Natural killer cell treated with Interleukin-12 subunit alpha and Interleukin-12 subunit beta and Interleukin-15 and Interleukin-18, amount 100 ng/mL, for 72 hours (primary cell): ENCODE measurements at places on chromosomes 7 and 10.

DNA sequence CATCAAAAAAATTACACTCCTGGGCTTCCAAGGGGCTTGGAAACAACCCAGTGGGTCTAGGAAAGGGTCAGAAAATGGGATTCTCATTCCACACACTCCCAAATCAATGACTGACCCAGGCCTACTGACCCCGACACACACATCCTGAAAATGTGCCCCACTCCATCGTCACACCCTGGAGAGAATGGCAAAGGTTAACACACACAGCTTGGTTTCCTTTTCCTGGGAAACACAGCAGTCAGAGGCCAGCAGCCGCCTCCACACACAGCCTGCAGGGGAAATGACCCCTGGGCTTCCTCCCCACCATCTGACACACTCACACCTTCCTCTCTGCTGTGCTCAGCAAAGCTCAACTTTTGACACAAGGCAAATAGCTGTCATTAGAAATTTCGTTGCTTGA, 42.9 kb downstream of the SH3PXD2A start:
- DNase-seq = no peak

DNA sequence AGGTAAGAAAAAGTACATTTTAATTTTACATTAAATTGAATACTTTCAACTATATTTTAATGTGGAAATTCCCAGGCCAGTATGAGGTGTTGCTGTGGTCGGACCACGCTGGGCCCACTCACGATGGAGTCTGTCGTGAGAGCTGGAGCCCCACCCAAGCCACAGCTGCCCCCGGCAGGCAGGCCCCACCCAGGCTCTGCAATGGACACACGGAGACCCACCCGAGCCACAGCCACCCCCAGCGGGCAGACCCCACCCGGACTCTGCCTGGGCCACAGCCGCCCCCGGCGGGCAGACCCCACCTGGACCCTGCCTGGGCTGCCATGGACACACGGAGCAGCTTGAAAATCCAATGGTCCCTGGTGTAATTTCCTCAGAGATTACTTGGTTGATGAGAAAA, 141.3 kb downstream of the PTPRN2 start:
- no peak for DNase-seq

DNA sequence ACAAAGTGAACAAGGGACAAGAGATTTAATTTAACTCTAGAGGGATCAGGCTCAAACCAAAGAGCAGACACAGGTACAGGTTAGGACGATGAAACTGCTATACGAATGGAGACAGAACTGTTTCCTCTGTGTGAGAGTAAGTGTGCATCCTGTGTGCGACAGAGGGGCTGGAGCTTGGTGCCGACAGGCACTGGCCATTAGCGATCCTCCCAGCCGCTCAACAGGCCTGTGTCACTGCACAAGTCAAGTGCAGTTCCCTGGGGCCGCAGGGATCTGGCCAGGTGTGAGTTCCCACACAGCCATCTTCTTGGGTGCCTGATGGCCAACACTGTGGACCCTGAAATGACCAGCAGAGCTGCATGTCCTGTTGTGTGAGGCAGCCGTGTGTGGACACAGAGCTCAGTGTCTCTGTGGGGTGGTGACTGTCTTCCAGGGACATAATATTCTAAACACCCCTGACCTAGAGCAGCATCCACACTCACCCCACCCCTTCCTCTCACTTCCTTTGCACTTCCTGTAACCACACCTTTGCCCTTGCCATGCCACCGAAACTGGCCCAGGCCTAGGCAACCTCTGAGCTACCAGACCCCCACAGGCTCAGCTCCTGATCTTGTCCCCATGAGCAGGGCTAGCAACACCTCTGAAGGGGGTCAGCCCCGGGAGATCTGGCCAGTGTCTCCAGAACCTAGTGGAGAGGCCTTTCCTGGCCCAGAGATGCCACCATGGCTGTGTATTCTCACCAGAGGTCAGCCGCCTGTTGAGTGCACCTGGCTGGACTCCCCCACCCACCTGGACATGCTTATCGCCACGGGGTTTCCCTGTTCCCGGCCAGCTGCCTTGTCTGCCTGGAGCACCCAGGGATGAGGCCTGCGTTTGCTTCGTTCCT, 11.7 kb upstream of the TBRG4 start:
- no peak for DNase-seq

DNA sequence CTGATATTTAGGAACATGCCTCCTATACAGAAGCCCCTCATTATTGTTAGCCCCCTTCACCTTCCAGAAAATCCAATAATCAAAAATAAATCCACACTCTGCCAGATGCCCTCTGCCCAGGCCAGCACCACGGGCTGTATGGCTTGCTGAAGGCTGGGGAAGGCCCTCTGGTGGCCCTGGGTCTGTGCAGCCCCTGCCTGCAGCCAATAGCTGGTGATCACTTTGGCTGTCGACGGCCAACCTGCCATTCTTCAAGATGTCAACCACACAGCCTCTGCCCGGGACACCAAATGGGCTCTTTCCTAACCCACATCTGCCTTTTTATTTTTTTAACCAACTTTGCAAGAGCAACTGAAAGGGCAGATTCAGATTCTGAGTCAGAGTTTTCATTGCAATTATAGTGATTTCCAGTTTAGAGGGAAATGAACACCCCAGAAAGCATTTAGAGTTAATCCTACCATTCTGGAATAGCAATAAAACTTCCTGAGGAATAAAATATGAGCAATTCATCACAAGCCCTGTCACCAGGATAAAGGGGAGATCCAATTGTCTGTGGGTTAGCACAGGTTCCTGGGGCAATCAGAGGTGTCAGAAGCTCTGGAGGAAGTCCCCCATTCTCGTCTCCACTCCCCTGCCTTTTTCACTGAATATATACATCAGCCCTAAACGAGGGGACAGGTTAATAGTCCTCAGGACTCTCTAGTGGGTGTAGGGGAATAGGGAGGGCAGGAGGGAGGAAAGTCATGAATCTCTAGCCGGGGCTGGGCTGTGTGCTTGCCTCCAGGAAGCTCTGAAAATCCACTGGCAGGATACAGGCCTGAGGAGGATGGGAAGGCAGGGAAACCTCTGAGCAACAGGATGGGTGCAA, 211.3 kb downstream of the GRID1 start:
- DNase-seq = no peak

DNA sequence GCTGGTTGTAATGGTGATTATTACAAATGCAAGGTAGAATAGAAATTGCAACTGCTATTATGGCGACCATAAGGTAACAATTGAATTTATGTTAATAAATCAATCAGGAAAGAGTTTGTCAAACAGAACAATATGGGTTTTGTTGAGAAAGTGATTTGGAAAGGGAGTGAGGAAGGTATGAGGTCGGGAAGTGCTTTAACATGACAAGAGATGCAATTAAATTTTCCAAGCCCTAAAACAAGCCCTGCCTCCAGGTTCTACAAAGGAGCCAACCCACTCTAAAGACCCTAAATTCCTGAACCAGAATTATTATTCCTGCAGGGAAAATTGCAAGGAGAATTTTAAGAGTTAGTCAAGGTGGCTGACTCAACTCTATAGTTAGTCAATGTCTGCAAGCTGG, 363.7 kb downstream of the BMPER start:
- DNase-seq = no peak

DNA sequence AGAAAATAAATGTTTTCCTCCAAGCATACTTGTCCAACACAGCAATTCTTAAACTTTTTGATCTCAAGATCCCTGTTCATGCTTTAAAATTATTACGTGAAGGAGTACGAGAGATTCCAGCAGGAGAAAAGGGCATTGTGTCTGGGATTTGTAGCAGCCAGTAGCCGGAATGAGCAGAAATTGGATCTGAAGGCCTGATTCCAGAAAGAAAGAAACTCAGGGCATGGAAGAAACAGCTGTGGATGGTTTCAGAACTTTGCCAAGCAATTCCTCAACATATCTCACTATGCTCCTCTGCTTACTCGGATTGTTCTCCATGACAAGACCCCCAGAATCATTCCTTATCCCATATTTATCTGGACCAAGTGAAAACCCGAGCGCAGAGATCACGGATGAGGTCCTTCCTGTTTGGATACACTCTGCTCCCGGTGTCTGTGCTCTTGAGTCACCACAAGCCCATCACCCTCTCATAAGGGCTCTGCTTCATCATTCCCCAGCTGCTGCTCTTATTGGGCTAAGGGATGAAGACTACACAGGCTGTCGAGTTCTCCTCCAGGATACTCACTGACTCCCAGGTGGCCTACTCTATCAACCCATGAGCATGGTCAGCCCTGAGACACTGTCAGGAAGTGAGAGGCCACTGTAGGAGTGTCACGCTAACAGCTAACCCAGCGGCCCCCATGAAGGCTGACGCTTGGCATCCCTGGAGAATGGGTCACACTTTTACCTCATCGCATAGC, 121.0 kb upstream of the LANCL2 start:
- no peak for DNase-seq

GRCh38 chr7:111835066-111835465, 272.8 kb upstream of the IMMP2L start:
- DNase-seq = no peak

- no peak for DNase-seq
These were observed 26.5 kb upstream of the NRG3 start for GRCh38 chr10:81848514-81848913.

- no peak for DNase-seq
These were observed 245.1 kb downstream of the GALNT17 start for GRCh38 chr7:71377062-71377461.

- DNase-seq = peak; percentile 20
These were observed 25.2 kb downstream of the ADAP1 start for GRCh38 chr7:929311-929711.

GRCh38 chr10:45463244-45464116, 89.5 kb downstream of the ALOX5 start:
- no peak for DNase-seq

- DNase-seq = peak; percentile 77
These were observed 721 bp downstream of the CCNJ start for GRCh38 chr10:96043893-96044715.

- DNase-seq = no peak
These were observed 13.8 kb downstream of the TMEM273 start for GRCh38 chr10:49174261-49174925.

- DNase-seq = no peak
These were observed 271.7 kb downstream of the TCF7L2 start for GRCh38 chr10:113221756-113222168.

GRCh38 chr10:8617792-8618191, 563.3 kb downstream of the GATA3 start:
- no peak for DNase-seq

- DNase-seq = no peak
These were observed 49.6 kb downstream of the KAT6B start for GRCh38 chr10:74875966-74876365.

- no peak for DNase-seq
These were observed 216.0 kb downstream of the KLF6 start for GRCh38 chr10:3568983-3569382.

DNA sequence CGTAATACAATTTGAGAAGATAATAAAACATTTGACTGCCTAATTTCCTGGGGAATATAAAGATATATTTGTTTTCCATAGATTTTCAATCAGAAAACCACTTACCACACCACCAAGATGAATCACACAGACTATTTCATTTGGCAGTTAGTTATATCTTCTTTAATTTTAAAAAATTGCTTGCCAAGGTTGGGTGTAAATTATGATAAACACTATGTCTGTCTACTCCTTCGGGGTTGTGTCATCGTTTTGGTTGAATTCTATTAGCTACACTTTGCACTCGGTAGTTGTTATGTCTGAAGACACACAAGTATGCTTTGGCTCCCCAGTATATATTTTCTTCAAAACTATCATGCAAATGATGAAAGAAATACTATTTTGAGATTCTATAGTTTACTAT, 594.8 kb upstream of the SEMA3D start:
- DNase-seq = no peak

- no peak for DNase-seq
These were observed 345.0 kb downstream of the SEMA3D start for GRCh38 chr7:84841809-84842208.

DNA sequence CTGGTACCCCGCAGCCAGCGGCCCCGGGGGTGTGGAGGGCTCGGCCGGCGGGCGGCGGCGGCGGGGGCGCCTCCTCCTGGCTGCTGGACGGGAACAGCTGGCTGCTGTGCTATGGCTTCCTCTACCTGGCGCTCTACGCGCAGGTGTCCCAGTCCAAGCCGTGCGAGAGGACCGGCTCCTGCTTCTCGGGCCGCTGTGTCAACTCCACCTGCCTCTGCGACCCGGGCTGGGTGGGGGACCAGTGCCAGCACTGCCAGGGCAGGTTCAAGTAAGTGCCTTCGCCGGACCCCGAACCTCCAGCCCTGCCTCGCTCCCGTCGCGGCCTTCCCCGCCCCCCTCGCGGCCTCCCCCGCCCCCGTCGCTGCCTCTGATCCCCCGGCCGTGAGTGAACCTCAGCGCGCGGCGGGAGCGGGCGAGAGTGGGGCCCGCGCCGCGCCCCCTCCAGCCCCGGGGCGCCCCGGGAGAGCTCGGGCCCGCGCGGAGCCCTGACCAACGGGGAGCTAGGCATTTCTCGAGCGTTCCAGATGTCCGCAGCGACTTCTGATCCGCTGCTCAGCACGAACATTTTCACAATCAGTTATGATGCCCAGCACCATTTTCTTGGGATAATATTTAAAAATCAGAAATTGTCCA, 727 bp downstream of the ATRNL1 start:
- no peak for DNase-seq

DNA sequence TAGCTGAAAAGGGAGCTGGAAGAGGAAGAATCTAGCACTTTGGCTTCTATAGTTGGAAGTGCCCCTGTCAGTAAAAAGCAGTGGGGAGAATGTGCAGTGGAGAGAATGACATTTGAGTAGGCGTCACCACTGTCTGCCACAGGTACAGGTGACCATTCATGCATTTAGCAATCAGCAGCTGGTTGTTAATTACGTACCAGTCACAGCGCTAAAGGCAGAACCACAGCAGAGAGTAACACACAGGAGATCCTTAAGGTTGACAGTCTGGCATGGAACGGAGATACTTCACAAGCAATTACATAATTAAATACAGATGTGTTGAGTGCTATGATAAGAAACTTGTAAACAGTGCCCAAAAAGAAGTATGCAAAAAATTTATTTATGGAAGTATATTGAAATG, 24.8 kb downstream of the C10orf67 start:
- no peak for DNase-seq

DNA sequence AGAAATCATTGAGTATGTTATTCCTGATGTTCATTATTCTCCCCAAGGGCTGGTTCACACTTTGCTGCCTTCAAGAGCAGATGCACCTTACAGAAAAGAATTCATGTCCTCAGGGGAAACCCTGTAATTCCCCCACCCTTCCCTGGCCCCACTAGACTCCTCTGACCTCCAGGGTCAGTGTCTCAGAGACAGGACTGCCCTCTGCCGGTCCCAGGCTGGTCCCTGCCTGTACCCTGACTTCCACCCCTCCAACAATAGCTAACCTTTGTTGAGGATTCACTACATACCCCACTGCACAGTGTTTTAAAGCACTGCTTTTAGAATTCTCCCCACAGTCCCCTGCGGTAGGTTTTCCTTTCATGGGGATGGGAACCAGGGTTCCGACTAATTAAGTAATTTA, 4.4 kb upstream of the SEPHS1 start:
- DNase-seq = no peak

- DNase-seq = no peak
These were observed 21.9 kb downstream of the UBE2D1 start for GRCh38 chr10:58356756-58357155.
